Hindlimb muscle (tissue), 1 donor: ENCODE measurements at places on chromosomes 7 and 10.
A peak's percentile ranks its signal among the peaks of the same experiment; 100 is the strongest.

GRCh38 chr7:135728136-135728669 is at the start of gene SLC13A4:
Gene SLC13A4 (minus strand): TSS chr7:135728186. CDS start chr7:135727496, 690 bp downstream.
- DNase-seq: no peak

- DNase-seq: no peak
These were observed 62.9 kb upstream of the PRR15 start for GRCh38 chr7:29500719-29501118.

DNA sequence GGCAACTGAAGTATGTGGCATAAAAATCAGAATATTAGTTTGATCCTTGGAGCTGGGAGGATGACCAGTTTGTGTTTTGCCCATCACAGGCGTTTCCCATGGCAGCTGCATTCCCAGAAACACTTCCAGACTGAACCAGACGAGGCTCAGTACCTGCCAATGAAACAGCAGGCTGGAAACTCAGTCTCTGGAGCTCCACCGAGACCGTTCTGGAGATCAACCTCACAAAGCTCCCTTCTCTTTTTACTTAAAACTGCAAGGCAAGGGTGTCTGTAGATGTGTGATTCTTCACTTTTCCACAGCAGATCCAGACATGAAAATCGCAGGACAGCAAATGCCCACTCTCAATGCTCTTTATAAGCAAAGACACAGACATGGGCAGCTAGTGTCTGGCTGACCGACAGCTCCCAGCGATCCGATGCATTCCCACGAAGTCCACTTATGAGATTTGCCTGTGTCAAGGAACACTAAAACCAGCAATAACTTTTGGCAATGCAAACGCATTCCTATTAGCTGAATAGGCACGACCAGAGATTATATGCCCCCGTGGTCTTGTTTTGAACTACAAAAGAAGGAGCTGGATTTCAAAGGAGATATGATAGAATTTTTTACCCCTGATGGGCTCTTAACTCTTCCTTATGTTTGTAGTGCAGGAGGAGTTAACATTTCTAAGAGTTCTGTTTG is 72.6 kb downstream of the ADAM12 start:
- peak; percentile 70 for DNase-seq

DNA sequence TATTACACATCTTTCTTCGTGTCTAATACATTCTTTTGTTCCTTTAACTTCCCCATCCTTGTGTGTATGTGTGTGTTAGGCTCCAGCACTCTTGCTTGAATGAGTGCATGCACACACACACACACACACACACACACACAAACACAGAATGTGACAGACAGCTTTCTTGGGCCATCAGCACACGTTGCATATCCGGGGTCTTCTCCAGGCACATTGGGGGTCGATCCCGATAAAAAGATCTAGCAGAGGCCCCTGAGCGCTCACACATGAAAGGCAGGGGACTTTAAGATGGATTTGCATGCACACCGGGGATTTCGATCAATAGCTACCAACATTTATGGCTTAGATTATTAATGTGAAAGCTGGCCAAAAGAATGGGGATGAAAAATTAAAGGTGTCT is 4.5 kb downstream of the SKIDA1 start:
- no peak for DNase-seq

DNA sequence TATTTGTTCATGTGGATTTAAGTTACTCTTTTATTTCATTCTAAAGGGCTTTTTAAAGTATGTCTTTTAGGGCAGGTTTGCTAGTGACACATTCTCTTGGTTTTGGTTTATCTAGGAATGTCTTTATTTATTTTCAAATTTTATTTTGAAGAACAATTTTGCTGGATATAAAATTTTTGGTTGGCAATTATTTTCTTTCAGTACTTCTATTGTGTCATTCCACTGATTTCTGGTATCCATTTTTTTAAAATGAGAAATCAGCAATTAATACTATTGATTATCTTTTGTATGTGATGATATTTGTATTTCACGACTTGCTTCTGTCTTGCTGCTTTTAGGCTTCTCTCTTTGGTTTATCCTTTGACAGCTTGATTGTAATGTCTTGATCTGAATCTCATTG is 756.3 kb downstream of the INHBA start:
- no peak for DNase-seq

DNA sequence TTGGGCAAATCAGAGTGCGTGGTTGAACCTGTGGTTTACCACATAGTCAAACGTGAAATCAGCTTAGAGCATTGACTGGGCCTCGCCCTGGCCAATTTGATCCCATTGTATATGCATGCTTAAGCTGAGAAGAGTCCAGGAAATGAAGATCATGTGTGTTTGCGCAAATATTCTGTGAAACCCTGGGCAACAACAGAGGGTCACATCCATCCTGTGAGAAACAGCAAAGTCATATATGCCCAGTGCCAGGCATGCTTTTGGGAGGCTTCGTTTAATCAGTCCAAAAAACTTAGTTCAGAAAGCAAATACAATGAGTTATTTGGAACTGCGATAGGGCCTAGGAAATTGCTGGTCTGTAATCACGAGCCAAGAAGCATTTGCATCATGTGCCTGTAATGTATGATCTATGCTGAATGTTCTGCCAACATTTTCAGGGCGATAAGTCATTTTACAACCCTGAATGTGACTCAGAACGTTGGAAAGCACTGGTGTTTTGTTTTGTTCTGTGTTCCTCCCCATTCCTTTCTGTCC is 412.1 kb upstream of the CELF2 start:
- DNase-seq: peak; percentile 48

- no peak for DNase-seq
These were observed 13.1 kb downstream of the UMAD1 start for GRCh38 chr7:7653593-7654187.

DNA sequence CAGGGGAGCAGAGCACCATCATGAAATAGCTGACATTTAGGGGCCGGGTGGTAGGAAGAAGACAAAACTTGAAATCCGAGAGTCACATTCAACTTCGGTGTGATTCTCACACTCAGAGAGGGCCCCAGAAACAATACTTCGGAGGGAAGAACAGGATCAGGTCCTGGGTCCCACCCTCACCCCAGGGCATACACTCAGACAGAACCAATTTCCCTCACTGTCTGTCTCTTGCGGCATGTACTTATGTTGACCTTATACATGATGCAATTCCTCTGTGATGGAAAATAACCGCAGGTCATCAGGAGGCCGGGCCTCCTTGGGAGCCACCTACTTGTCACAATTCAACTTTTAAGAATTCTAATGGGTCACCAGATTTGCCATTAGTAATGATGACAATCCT is 26.3 kb upstream of the HMX3 start:
- no peak for DNase-seq

DNA sequence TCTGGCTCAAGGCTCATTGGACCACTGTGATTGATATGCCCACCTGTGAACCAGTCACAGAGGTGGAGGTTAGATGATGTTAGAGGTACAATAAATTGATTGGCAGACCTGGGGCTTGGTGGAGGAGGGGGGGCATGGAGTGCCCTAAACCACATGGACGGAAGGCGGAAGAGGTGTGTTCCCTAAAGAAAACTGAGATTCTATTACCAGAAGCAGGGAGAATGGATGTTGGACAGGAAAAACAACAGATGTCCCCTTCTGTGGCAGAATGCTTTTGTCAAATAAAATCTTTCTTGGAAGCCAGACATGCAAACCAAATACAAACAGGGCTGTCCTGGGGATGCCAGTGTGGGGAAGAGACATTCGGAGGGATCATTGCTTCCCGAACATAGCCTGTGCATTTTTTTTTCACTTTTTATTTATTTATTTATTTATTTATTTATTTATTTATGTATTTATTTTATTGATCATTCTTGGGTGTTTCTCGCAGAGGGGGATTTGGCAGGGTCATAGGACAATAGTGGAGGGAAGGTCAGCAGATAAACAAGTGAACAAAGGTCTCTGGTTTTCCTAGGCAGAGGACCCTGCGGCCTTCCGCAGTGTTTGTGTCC is 433.9 kb downstream of the RPS24 start:
- no peak for DNase-seq

DNA sequence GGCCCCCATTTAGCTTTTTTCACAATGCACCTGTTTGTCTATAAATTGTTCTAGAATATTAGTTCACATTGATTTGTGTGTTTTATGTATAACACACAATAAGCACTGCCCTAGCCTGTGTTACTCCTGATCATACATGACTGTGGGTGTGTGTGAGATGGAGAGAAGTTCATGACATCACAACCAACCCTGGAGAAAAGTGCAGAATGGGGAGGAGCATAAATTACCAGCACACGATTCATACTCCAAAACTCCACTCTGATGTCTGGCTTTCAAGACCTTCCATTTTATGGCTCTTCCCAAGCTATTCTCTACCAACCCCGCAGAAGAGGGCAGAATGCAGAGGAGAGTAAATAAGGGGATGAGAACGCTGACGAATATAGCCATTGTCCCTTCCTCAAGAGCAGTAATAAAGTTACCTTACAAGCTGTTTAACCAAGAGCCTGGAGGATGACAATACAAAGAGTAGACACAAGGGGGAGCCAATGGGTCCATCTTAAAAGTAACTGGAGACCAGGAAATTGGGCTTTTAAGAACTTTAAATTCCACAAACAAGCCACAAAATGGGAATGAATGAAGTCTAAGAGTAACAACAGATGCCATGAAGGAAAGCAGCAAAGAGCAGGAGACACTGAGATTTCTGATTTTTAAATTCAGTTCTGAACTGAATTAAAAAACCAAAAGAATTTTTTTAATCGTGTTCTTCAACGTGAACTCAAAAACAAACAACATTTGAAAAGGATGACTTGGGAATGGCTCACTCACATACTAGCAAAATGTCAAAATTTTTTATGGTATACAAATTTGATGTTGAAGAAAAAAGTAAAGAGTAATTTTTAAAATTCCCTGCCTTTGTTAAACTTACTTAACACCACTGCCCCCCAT is 159.6 kb downstream of the PARD3 start:
- peak; percentile 55 for DNase-seq

DNA sequence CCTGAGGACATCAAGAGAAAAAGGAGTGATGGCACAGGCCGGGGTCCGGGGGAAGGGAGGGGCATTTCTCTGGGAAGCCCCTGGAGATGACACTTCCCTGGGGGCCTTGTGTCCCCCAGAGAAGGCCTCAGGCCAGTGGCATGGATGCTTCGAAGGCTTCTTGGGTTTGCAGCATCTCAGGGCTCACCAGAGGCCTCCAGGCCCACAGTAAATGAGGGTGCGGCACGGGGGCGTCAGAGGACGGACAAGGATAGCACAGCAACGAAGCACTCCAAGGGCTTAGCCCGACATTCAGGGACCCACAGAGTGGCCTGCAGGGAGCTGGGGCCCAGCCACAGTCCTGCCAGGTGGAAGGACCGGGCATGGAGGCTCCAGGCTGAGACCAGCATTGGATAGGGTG is 71.6 kb downstream of the ADARB2 start:
- no peak for DNase-seq

GRCh38 chr7:1787241-1787640 is 117.2 kb downstream of the ELFN1 start:
- no peak for DNase-seq

- peak; percentile 46 for DNase-seq
These were observed 256.9 kb upstream of the NFE2L3 start for GRCh38 chr7:25894902-25895791.

GRCh38 chr10:23375366-23375765 is 30.8 kb upstream of the C10orf67 start:
- no peak for DNase-seq

GRCh38 chr10:118808601-118809356 is 54.0 kb upstream of the CACUL1 start:
- DNase-seq: no peak

DNA sequence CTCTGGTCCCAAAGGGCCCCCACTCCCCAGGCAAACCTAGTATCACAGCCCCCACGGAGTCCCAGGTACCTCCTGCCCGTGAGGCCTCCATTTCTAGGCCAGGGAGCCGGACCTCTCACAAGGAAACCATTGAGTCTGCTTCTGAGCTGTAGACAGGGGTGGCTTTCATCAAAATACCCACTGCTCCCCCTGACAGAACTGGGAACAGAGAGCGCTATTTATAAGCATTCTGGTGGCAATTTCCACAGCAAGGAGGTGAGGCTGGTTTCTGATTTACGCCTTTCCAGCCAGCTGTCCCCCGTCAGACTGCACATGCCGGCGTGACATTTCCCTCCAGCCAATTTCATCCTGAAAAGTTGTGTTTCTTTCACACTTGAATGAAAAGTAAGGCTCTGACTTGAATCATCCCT is 407.5 kb upstream of the PRKCQ start:
- DNase-seq: no peak

DNA sequence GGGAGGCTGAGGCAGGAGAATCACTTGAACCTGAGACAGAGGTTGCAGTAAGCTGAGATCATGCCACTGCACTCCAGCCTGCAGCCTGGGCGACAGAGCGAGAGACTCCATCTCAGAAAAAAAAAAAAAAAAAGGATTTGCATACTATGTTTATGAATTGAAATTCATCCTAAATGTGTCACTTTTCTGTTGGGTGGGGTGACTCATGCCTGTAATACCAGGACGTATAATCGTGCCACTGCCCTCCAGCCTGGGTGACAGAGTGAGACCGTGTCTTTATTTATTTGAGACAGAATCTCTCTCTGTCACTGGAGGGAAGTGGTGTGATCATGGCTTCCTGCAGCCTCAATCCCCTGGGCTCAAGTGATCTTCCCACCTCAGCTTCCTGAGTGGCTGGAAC is 5.8 kb downstream of the ZNF212 start:
- DNase-seq: no peak

- no peak for DNase-seq
These were observed 139.1 kb downstream of the PTPRN2 start for GRCh38 chr7:158448430-158449100.

GRCh38 chr7:8015100-8015745 is 46.6 kb downstream of the GLCCI1 start:
- no peak for DNase-seq

DNA sequence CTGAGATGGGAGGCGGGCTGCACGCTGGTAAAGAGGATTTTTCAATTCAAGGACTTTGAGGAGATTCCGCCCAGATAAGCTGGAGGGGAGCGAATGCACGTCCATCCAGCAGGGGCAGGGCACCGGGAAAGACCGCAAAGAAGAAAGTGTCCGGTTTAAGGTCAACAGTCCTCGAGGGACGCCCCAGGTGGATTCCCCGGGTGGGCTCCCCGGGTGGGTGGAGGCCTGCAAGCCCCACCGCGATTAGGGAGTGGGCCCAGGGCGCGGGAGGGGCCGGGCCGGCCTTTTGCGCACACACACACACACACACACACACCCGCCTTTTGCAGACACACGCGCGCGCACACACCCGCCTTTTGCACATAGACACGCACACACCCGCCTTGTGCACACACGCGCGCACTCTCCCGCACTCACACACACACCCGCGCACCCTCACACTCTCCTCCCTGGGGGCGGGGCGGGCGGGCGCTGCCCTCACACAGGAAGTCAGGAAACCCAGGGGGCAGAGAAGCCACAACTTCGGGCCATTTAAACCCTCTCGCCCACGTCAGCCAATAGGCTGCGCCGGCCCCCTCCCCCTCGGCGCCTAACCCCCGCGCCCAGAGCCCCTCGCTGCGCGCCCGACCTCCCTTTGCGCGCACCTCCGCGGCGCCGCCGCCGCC is 615 bp downstream of the ARHGAP12 start:
- peak; percentile 68 for DNase-seq

DNA sequence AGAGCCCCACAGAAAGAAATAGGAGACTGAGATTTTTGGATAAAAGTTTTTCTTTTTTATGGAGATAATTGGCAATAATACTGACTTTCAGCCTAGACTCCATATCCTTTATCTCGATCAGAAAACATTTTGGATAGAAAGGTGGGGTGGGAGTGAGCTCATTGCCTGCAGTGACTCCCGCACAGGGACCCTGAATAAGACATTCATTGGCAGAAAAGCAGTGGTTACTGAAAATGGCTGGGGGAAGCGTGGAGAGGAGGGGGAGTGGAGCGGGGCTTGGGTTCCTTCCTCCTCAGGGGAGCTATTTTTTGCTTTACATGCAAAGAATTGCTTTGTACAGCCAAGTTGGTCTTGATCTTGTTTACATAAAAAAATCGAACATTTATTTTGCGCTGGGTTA is 90.4 kb upstream of the BMPER start:
- peak; percentile 29 for DNase-seq

GRCh38 chr7:101216001-101216859 is 1.2 kb downstream of the PLOD3 start:
- no peak for DNase-seq
